Large intestine (tissue), 12 donors: ENCODE measurements at places on chromosomes 1 and 21. TPM values are rescaled to one million over a fixed set of nuclear protein-coding genes. Genes with fewer than 3 reads are reported as not detected.

The SLAMF1 gene
- polyA plus RNA-seq: 0.91 TPM

The BSDC1 gene
- 57.2 TPM for polyA plus RNA-seq

The ZNF669 gene
- polyA plus RNA-seq: 5.6 TPM

DNA sequence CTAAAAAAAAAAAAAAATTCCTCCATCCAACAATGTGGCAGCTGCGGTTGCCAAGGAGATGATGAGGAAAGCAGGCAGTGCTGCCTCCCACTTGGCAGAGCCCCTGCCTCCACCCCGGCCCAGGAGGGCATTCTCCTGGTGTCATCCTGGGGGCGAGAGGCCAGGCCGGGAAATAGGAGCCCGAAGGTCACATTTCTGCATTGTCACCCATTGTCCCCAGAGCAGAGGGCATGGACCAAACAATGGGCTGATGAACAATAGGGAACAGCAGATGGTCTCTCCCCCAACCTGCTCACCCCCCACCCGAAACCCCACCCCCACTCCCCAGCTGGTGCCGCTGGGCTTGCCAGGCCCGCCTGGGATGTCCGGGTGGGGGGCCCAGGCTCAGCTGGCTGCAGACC, 37.3 kb downstream of the CAMK2N1 start:
- no peak for DNase-seq

DNA sequence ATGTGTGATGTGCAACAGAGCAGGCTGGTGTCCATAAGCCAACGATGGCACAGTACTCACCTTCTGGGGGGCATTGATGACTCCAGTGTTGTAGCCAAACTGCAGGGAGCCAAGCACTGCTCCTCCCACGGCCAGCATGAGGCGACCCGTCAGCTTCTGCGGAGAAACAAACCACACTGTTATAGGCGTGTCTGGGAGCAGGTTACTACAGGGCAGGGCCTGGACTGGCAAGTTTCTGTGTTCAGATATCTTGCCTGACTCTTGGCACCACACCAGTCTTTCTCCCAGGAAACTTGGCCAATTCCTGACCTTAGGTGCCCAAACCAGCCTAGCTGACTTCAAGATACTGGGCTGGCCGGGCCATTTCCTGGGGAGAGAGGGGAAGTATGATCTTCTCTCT, 15.5 kb downstream of the SLC2A1 start:
- no peak for DNase-seq

DNA sequence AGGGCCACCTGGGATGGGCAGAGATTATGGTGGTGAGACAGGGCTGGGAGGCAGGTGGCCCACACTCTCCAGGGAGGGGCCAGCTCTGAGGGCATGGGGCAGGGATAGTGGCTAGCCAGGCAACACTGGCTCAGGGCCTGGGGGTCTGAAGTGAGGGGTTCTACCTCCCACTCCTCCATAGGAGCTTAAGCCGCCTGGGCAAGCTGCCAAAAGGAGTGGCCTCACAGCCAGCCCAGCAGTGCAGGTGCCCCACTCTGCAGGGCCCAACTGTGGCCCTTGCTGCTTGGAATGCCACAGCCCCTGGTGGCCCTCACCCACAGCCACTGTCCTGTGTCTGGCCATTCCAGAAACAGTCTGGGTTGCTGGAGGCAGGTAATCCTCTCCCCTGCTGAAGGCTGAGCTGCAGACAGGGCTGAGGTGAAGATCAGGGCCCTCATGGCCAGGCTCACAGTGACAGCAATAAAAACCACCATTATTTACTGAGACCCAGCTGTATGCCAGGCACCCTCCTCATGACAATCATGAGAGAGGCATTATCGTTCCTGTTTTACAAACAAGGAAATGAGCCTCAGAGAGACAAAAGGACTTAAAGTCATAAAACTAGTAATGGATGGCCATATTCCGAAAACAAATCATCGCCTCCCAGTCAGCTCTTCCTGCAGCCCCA, 31.0 kb downstream of the KIF21B start:
- peak; percentile 25 for DNase-seq

- DNase-seq: peak; percentile 90
Observed at GRCh38 chr1:92804721-92805201, 19.9 kb upstream of the EVI5 start.

DNA sequence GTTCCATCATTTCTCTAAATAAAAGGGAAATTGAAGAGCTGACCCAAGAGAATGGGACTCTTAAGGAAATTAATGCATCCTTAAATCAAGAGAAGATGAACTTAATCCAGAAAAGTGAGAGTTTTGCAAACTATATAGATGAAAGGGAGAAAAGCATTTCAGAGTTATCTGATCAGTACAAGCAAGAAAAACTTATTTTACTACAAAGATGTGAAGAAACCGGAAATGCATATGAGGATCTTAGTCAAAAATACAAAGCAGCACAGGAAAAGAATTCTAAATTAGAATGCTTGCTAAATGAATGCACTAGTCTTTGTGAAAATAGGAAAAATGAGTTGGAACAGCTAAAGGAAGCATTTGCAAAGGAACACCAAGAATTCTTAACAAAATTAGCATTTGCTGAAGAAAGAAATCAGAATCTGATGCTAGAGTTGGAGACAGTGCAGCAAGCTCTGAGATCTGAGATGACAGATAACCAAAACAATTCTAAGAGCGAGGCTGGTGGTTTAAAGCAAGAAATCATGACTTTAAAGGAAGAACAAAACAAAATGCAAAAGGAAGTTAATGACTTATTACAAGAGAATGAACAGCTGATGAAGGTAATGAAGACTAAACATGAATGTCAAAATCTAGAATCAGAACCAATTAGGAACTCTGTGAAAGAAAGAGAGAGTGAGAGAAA, 38.4 kb downstream of the CENPF start:
- no peak for DNase-seq

DNA sequence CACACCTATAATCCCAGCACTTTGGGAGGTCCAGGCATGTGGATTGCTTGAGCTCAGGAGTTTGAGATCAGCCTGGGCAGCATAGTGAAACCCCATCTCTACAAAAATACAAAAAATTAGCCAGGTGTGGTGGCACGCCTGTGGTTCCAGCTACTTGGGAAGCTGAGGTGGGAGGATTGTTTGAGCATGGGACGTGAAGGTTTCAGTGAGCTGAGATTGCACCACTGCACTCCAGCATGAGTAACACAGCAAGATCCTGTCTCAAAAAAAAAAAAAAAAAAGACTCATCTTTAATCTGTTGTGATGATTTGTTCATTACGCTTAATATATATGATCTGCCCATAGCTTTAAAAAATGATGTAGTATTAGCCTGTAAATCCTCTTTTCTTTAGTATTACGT, 44.0 kb downstream of the OR10J1 start:
- DNase-seq: no peak

DNA sequence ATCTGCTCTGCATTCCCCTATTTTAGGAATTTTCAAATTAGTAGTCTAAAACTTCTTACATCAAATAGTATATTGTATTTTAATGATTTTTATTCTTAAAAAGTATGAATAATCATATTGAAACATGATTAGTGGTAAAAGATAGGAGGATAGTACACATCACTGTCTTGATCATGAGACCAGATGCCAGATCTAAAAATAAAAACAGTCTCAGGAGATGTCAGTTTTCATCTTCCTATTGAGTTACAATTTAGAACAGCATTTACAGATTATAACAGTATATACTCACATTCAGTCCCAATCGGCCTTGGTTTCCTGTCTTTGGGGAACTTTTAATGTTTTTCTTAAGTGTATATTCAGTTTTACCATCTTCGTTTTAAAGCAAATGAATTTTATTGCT, 95.9 kb downstream of the USP25 start:
- DNase-seq: no peak
